EL (cell line): ENCODE measurements at places on chromosomes 3 and 15.

DNA sequence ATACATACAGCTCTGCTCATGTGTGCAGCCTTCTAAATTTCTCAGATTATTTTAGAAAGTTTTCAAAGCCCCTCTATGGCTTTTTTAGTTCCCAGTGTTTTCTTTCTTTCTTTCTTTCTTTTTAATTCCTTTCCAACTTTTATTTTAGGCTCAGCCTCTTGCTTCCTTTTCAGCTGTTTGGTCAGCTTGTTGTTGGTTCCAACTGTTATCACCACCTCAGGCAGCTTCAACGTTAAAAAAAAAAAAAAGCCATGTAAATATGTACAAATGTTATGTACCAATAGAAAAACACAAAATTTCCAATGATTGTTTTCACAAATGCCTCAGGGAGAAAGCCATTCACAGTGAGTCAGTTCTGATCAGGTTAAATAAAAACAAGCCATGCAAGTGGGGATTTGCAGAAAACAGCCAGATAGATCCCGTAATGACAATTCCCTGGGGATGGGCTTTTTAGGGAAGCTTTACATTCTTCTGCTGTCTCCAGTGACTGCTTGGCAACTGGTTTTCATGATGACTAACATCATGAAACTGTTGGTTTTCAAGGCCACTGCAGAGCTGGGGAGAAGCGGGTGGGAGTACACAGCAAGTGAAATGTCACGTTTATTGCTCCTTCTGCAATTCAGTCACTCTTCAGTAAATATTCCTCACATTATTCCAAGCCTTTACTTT lies 908.4 kb downstream of the EPHA3 start:
- no peak for DNase-seq

- no peak for DNase-seq
These were observed 32.1 kb downstream of the SCAP start for GRCh38 chr3:47443611-47443995.

DNA sequence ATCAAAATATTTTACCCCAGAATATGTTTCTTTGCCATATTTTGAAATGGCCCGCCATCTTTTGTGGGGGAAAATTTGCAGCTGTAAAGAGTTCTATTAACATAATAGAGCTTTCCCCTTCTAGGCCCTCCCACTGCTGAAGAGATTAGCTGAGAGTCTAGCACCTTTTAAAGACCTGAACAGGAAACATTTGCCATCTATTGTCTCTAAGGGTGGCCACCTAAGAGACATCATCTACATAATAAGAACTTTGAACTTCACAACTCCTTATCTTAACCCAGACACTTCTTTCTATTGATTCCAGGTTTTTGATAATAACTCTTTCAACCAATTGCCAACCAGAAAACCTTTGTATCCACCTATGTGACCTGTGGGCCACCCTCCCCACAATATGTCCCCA lies 54.7 kb upstream of the TRPM1 start:
- no peak for DNase-seq

DNA sequence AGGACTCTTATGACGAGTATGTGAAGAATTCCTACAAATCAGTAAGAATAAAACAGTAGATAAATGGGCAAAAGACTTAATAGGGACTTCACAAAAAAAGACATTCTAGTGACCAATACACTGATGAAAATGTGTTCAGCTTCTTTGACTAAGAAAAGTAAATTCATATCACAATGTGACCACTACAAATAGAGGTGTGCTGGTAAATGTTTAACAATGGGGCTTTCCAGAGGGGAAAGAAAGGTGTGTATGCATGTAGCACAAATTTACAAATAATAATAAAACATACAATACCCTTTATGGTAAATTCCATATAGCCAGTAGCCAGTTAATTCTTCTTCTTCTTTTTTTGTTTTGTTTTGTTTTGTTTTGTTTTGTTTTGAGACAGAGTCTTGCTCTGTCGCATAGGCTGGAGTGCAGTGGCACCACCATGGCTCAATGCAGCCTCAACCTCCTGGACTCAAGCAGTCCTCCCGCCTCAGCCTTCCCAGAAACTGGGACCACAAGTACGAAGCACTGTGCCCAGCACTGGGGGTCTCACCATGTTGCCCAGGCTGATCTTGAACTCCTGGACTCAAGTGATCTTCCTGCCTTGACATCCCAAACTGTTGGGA lies 17.5 kb upstream of the NMD3 start:
- no peak for DNase-seq

- DNase-seq: no peak
These were observed 99.6 kb upstream of the ETV5 start for GRCh38 chr3:186208296-186208989.

DNA sequence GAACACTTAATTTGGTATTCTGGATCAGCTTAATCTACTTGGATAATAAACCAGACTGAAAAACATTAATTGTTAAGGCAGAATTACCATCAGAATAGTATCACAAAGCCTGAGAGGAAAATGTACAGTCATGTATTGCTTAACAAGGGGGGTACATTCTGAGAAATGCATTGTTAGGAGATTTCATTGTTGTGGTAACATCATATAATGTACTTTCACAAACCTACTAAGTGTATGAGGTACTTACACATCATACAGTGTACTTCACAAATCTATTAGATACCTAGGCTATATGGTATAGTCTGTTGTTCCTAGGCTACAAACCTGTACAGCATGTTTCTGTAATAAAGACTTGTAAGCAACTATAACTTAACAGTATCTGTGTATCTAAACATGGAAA lies 68.2 kb downstream of the NBEAL2 start:
- DNase-seq: no peak

GRCh38 chr15:92290359-92290992 lies 103.2 kb upstream of the ST8SIA2 start:
- no peak for DNase-seq

DNA sequence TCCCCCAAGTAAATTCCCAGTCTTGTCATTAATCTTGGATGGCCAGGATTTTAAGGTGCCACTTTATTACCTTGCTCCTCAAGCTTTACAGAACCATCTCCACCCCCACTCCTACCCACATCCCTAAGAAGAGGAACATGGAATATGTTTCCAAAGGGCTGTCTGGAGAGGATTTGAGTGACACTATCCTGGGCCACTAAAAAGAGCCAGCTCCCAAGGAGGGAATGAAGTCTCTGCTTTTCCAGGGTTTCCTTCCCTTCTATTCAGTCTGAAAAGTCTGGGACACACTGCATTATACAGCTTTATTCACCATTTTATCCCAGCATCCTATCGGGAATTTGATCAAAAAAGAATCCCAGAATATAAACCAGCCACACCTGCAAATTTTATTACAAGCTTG lies 35.6 kb upstream of the MECOM start:
- DNase-seq: no peak

DNA sequence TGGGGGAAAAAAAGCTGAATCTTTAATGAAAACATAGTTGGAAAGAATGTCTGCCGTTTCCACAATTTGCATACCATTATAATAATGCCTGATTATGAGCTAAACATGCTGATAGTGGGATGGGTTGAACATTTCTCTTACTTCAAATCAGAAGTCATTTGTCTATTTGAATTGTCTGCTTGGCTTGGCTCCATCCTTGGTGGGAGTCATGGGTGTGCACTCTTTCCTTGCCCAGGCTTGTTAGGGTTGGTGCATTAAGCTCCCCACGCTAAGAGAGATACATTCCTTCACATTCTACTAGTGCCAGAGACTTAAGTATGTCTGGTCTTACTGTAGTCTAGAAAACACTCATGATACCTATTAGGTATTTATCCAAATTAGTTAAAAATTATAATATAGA lies 121.4 kb upstream of the RARB start:
- DNase-seq: no peak

- DNase-seq: no peak
These were observed 52.8 kb downstream of the LSM3 start for GRCh38 chr3:14231145-14231990.

DNA sequence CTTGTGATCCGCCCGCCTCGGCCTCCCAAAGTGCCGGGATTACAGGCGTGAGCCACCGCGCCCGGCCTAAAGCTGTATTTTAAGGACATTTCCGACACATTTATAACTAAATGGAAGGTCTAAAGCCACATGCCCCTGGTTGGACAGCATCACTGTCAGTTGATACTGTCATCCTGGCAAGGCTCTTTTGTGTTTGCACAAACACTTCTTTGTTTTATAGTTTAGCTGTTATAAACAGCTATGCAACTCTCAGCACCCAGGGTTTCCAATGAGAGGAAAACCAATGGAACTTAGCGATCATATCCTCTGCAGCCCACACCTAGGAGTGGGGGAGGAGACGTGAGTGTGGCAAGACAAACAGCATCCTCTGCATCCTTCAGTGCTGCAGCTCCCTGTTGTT lies 19.7 kb downstream of the NIPA1 start:
- DNase-seq: no peak
